Stimulated activated CD4-positive, alpha-beta T cell treated with anti-CD3 and anti-CD28 coated beads, Interleukin-12 subunit alpha, Interleukin-12 subunit beta, amount 100 ng/mL, for 48 hours (primary cell): ENCODE measurements at places on chromosomes 2 and 18.

DNA sequence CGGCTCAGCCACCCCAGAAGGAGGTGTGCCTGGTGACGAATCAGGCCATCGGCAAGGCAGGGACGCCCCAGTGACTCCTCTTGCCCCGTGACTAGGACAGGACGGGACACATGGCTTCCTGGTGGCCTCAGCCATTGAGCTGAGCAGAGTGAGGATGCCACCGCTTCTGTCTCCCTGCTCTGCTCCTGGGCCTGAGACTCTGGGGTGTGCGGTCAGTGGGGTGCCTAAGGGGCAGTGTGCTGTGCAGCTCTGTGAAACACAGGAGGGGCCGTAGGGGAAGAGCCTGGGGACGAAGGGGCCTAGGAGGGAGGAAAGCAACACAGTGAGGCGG lies 24.3 kb downstream of the IGFBP5 start:
- DNase-seq = no peak

DNA sequence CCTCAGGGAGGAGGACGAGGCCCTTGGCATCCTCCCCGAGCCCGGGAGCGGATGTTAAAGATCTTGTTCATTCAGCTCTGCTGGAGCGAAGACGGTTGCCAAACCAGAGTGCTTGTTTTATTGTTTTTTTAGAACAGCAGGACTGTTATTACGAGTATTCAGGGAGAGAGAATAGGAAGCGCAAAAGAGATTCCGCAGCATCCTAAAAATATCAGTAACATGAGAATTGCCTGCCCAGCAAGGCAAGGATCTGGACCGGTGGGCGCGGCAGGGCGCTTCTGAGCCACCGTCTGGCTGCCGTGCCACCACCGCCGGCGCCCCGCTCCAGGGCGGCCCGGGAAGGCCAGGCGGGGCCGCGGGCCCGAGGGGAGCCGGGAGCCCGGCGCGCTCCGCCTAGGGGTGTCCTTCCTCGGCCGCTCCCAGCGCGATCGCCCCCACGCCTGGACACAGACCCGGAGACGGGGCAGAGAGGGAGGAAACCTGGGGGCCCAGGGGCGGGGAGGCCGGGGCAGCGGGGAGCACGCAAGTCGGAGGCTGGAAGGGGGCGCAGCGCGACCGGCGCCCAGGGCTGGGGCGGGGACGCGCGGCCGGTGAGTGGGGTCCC lies 843 bp downstream of the CYS1 start:
- no peak for DNase-seq

- DNase-seq = no peak
These were observed 164.1 kb upstream of the GATA6 start for GRCh38 chr18:22005191-22005841.

- DNase-seq = no peak
These were observed 193.0 kb upstream of the RGPD4 start for GRCh38 chr2:107633580-107634147.

DNA sequence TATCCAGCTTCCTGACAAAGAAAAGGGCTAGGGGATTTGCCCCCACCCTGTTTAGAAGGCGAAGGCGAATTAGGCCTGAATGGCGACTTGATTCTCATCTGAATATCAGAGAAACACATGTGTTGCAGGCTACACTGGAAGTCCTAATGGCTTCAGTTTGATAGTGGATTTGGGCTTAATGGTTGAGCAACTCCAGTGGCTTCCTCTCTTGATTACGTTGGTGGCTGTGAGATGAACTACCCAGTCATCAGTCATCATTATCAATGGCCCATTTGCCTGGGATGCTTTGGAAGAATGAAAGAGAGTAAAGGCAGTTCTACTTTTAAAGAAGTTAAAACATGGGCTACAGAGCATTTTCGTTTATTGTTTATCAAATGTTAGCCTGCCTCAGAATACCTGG lies 60.9 kb upstream of the IL1R1 start:
- no peak for DNase-seq
